ENCODE measurements at places on chromosomes 16 and 17.

GRCh38 chr16:26139884-26140283 is 448.1 kb downstream of the HS3ST4 start:
- no peak for DNase-seq

DNA sequence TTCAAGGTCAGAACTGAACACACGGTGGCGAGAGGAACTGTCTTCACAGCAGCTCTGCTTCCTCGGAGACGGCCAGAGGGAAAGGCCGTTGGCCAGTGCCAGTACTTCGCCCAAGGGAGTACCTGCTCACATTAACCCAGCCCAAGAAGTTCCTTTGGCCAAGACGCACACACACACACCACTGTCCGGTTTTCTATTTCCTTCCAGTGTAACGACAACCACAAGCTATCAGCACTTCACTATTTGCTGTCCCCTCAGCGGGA is 744 bp upstream of the GGNBP2 start:
- no peak for DNase-seq

- no peak for DNase-seq
These were observed 27.9 kb upstream of the GINS2 start for GRCh38 chr16:85716680-85717038.

GRCh38 chr17:27666831-27667560 is 36.0 kb downstream of the LGALS9 start:
- no peak for DNase-seq

DNA sequence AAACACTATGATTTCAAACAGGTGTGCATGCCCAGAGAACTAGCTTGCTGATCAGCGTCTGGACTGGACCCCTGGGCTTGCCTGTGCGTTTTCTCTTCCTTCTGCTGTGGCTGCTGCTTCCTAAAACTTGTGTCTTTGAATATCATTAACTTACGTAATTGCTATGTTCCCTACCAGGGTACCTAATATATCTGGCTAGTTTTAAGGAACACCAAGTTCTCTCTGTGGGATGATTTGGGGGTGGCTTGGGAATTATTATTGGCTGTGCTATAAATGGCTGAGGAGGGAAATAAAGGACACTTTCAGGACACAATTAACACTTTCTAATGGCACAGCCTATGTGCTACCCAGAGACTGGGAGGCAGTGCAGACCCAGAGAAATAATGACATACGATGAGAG is 606.0 kb upstream of the RBFOX1 start:
- DNase-seq: no peak

DNA sequence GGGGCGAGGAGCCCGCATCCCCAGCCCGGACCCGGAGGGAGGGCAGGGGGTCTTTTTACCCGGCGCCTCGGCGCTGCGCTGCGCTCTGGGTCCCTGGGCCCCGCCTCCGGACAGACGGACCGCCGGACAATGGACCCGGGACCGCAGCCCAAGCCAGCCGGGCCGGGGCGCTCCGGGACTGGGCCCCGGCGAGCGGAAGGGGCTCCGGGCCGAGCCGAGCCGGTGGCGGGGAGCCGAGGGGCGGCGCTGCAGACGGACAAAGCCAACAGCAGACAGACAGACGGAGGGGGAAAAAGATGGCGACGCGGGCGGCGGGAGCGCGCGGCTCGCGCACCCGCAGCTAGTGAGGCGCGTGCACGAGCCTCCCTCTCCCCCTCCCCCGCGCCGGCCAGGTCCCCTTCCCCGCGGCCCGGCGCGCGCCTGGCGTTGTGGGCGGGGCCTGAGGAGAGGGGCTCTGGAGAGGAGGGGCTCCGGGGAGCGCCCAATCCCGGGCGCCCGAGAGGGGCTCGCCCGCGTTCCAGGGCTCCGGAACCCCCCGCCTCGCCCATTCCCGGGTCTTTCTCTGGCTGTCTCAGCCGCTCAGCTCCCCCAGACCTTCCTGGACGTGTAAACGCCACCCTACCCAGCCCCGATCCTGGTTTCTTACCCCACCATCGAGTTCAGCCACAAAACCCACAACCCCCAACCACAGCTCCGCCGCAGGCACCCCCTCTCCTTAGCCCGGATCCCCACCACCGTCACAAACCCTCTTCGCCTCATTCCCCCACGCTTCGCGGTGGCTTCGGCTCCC is at the start of gene ZNF821:
ZNF821 (minus strand) TSS at position 334 of the 790 bp plus-strand sequence. CDS start 4,236 bp downstream, outside the sequence.
- DNase-seq: peak; percentile 34

DNA sequence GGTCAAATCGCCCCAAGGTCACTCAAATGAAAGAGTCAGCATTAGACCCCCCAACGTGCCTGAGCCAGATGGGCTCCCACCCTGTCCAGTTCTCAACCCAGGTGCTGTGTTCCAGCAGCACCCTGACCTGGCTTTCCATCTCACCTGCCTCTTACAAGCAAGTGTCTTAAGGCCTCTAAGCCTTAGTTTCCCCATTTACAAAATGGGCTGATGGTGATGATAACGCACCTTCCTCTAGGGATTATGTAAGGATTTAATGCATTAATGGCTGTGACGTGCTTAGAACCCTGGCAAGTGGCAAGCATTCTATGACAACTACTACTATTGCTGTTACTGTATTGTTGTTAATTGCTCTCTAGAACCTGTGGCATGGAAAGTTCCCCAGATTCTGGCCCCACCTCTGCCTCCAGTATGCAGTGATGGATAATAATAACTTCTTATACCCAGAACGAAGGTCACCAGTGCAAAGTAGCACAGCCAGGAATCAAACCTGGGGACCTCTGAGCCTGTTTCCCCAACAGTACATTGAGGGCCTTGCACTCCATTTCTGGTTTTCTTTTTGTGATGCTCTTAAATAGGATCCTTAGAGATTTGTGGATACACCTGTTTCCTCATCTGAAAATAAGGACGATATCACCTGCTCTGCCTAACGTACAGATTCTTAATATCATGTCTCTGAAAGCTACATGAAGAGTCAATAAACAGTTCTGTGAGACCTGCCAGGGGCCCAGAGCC is 3.3 kb upstream of the SLC25A39 start:
- DNase-seq: no peak

GRCh38 chr16:19415461-19415860 is 2.2 kb upstream of the TMC5 start:
- DNase-seq: no peak

DNA sequence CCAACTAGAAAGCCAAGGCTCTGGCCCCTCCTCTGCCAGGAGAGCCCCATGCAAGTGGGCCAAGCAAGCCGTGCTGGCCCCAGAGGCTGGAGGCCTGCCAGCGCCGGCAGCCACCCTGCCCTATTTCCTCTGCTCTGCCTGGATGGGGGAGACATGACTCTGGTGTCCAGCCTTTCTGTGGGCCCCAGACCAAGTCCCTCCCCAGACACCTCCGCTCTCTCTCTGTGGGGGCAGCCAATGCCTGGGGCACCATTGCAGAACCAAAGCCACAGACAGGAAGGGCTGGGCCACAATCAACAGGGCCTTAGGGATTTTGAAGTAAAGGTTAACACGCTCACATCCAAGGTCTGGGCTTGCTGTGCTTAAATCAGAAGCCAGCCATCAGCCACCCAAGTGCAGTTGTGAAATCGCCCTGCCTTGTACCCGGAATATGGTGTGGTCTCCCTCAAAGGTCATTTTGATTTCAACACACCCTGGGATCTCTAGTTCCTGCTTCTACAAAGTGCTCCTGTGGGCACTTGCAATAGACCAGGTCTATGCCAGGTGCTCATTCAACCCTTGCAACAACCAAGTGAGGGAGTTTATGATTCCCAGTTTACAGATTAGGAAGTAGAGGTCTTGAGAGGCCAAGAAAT is 63.5 kb upstream of the TEX2 start:
- DNase-seq: no peak

DNA sequence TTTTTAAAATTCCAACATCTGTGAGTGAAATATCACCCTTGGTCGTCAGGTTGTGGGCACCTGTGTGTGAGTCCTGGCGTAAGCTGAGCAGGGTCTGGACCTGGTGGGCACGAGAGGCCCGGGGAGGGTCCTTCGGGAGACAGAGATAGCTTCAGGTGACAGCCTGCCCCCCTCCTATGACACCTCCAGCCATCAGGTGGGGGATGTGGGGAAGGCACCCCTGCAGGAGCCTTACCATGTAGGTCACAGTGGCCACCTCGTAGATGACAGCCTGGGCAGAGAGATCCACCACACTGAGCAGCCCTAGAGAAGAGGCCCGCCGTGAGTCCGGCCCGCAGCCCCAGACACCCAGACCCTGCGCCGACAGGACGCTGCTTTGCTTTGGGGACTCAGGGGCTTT is 11.2 kb downstream of the SLC47A2 start:
- DNase-seq: no peak

- no peak for DNase-seq
These were observed 71.4 kb upstream of the ARL4D start for GRCh38 chr17:43327421-43327820.

- DNase-seq: no peak
These were observed 49.7 kb downstream of the CRISPLD2 start for GRCh38 chr16:84869473-84869845.

DNA sequence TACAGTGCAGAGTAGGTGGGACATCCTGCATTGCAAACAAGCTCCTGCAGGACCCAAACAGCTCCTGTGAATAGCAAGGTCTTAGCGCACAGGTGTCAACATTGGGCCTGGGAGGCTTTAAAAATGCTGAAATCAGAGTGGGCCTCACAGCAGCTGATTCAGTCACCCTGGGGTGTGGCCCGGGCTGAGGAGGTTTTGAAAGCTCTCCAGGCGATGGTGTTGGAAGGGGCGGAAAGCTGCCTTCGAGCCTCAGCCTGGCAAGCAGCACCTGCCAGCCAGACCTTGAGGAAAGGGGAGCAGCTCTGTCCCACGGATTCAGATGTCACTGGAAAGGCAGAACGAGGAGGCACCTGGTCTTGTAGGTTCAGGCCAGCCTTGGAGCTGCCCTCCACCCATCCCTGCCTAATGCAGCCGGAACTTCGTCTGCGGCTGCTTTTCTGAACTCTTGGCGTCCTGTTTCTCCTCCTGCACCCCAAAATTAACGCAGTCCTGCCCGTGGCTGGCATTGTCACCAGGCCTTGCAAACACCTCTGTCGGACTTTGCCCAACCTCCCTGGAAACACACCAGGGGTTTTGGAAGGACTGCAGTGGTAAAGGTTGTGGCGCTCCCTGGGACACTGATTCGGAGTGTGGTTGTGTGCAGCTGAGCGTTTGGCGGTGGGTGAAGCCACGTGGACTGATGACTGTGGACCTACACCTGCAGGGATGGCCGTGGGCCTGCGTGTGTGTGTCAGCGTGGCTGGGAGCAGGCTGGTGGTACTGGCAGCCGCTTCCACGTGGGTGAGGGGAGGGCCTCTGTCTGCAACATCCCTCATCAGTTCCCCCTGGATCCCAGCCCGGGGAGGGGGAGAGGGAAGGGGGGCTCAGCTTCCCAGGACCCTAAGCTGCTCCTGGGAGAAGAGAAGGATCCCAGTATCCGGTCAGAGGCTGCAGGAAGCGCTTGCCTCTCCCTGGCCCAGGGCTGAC is 3.4 kb downstream of the NECAB2 start:
- DNase-seq: no peak

DNA sequence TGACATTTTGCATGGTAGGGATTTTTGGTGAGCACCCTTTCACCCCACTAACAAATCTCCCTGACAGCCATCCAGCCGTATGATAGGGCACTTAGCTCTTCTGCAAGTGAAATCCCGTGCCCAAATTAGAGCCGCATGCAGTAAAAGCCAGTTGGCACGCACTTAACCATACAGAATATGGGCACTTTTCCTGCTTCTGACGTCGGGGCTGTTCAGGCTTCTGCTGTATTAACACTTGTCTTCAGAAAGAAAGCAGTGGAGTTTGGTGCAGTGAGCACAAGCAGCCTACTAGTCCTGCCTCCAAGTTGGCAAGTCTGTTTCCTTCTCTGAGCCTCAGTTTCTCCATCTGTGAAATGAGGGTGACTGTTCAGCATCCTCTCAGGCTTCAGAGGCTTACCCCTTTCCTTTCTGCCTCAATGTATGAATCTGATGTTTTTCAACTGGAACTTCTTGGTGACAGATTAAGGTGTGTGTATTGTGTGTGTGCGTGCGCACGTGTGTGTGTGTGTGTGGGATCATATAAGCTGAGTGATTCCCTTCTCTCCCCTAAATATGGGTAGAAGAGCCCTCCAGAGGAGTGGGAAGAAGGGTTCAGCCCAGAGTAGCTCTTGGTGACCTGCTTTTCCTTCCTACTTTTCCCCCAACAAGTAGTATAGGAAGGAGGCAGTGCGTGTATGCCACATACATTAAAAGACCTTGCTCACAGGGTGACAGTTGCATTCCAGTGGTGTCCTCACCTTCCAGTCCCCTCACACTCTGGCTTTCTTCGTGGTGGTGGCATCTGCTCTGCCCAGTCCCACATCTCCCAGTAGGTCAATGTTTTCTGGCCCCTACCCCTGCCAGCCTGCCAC is 19.0 kb downstream of the IGF2BP1 start:
- no peak for DNase-seq

DNA sequence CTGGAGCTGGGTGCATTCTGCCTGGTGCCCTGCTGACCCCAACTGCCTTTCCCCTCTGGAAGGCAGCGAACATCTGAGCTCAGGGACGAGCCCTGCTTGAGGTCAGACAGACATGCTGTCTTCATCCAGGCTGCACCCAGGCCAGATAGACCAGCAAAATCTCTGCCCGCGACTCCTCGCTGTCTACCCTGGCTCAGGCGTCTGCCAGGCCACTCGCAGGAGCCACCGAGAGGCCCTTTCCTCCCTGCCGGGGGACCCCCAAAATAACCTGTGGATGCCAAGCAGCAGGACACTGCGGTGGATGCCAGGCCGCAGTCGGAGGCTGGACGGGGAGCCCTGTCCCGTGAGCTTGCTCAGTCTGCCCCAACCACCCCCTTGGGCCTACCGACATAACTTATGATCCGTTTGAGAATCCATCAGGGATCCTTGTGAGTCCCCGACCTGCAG is 3.3 kb upstream of the SLC25A10 start:
- DNase-seq: no peak

GRCh38 chr16:11583166-11583565 is 3.6 kb downstream of the LITAF start:
- DNase-seq: no peak

DNA sequence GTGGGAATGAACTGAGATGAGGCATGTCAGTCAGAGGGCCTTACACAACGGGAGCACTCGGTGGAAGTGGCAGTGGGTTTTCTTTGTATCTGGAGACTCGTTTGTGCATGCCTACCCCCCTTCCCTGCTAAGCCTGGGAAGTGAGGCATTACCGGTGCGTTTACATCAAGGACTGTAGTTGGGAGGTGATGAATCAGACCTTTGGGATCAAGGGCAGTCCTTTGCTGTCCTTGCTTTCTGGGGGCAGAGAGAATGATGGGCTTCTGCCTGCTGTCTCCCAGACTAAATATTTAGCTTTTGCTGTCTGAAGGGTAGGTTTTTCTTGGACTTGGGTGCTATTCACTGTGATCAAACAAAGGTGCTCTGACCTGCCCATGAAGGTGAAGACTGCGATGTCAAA is 83.0 kb downstream of the WWP2 start:
- DNase-seq: no peak

Measured in stimulated activated CD4-positive, alpha-beta T cell treated with anti-CD3 and anti-CD28 coated beads, Interleukin-1b, Interleukin-23, amount 100 ng/mL, for 1 hour (primary cell).